GM12891 (cell line): ENCODE measurements at places on chromosomes 4 and X.

DNA sequence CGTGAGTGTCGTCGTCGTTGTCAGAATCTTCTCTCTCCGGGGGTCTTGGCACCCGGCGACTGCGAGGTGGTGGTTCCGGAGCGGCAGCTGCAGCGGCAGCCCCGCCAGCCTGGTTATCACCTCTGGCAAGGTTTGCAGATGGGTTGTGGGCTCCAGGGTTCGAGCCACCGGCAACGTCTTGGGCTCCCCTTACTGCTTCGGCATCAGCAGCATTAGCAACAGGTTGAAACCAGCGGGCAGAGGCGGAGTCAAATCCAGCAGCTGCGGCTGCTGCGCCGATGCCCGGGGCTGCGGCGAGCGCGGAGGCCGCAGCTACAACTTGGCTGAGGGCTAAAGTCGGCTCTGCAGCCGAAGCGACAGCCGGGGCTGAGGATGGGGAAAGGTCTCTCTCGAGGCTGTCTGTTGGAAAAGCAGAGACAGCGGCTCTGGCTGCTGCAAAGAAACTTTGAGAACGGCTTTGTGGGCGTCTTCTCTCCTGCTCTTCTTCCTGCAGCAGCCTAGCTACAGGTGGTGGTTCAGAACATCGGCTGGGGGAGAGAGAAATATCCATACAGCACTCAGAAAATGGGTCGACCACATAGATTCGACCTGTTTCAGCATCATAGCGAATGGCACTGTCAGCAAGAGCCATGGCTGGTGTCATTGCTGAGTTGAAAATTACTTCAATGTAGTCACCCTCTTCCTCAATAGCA, 3.6 kb downstream of the IRS4 start:
- DNase-seq: no peak

- DNase-seq: no peak
These were observed 25.5 kb upstream of the NXT2 start for GRCh38 chrX:109511113-109511512.

GRCh38 chrX:12965131-12965940, 9.6 kb upstream of the TMSB4X start:
- DNase-seq: no peak

GRCh38 chr4:40931238-40931637, 181.5 kb downstream of the NSUN7 start:
- DNase-seq: no peak

DNA sequence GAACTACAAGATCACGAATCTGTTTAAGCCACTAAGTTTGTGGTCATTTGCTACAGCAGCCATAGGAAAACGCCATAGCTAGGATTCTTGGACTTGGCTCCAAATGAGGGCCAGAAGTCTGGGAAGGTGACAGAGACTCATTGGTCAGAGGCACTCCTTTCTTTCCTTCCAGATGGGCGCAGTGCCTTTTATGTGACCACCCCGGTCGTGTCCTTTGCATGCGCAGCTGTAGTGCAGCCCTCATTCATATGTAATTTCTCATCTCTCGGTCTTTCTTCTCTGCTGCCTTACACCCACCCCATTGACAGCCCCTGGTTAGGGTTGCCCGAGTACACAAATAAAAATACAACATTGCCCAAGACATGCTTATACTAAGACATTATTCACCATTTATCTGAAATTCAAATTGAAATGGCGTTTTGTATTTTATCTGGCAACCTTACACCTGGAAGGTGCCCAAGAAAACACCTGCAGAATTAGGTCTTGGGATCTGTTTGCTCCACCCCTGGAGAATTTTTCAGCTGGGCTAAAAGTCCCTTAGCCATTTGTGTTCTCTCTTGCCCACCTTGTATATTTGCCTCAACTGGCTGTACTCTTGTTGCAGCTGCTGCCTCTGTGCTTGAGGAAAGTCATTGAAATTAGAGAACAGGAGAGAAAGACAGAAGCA, 21.9 kb downstream of the CCKAR start:
- DNase-seq: no peak

DNA sequence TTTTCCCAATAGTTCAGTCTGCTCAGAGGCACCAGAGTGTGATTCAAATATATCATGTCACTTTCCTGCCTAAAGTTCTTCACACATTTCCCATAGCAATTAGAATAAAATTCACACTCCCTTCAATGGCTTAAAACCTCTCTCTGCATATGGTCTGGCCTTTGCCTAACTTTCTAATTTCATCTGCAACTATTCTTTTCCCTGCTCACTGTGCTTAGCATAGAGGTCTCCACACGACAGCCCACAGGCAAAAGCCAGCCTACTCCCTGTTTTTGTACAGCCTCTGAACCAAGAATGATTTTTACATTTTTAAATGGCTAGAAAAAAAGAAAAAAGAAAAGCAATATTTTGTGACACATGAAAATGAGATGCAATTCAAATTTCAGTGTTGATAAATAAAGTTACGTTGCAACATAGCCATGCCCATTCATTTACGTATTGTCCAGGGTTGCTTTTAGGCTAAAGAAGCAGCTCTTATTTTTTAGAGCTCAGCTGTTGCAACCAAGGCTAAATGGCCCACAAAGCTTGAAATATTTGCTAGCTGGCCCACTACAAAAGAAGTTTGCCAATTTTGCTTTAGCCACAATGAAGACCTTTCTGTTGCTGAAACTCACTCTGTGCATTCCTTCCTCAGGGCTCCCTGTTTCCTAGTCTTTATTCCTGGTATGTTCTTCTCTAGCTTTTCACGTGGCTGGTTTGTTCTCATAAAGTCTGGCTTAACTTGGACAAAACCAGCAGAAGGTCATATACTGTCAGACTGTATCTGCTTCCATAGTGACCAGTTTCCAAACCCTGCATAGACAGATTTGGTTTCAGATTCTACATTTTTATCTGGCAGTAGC, 26.6 kb upstream of the IRF2 start:
- DNase-seq: no peak

DNA sequence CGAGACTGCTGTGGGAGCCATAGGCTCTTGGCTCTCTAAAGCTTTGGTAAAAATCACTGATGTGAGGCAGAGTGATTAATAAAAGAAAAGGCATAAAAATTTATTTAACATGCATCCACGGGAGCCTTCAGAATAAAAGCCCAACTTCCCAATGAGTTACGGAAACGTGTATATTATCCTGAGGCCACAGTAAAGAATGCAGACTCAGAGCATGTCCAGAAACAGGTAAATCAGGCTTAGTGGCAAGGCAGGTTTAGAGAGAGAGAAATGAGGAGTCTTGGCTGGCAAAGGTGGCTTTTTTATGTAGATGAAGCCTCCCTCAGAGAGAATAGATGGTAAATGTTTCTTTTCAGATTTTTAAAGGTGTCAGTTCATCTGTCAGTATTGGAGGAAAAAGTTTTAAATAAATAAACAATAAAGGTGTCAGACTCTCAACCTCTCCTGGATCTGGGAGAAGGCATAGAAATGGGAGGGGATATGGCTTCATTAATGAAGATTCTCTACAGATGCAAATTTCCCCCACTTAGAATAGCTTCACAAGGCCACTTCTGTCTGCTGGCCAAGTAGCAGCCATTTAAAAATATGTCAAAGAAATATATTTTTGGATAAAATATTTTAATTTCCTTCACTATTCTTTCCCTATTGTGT, 24.0 kb downstream of the C4orf51 start:
- no peak for DNase-seq

GRCh38 chr4:182955411-182955810, 38.2 kb upstream of the DCTD start:
- no peak for DNase-seq

DNA sequence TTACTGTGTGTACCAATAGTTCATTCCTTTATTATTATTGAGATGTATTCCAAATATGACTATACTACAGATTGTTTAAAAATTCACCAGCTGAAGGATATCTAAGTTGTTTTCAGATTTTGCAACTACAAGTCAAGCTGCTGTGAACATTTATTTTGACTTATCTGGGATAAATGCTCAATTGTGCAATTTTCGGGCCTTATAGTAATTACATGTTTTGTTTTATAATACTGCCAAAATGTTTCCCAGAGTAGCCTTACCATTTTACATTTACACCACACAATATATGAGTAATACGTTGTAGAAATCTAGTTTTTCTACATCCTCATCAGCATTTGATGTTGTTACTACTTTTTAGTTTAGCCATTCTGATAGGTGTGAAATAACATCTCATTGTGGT, 179.6 kb downstream of the ANTXR2 start:
- DNase-seq: no peak

DNA sequence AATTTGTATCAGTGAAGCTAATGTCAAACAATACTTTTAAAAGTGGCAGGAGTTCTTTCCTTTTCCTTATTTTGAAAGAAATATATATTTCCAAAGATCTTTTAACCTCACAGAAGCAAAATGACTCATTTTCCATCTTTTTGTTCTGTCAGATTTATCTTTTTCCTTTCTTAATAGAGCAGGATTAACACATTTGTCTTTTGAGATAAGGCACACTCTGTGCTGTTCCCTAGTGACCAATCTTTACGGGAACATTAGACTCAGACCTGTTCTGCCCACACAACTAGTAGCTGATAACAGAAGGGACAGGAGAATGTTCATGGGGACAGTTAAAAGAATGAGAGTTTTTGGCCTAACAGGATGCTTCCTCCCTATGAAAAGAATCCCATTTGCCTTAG, 381.2 kb downstream of the STPG2 start:
- no peak for DNase-seq

GRCh38 chr4:94537921-94538628, 86.3 kb downstream of the PDLIM5 start:
- DNase-seq: no peak

DNA sequence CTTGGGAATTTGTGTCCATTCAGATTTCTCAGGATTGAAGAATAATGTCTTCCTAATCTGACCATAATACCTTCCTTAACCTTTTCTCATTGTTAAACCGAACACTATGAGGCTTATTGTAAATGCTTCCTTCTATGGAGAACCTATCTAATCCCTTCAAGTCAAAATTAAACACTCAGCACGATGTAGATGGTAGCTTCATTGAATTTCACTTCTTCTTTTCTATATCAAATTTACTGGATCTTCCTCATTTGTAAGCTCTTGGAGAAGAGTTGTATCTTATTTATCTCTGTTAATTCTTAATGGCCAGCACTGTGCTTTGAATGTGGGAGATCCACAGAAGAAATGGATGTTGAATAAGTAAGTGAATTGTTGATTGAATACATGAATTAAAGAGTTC, 109.0 kb upstream of the RAPGEF2 start:
- DNase-seq: no peak

GRCh38 chr4:73499996-73500765, 18.6 kb downstream of the AFM start:
- DNase-seq: no peak

GRCh38 chr4:1759170-1759817, 33.8 kb upstream of the FGFR3 start:
- no peak for DNase-seq

DNA sequence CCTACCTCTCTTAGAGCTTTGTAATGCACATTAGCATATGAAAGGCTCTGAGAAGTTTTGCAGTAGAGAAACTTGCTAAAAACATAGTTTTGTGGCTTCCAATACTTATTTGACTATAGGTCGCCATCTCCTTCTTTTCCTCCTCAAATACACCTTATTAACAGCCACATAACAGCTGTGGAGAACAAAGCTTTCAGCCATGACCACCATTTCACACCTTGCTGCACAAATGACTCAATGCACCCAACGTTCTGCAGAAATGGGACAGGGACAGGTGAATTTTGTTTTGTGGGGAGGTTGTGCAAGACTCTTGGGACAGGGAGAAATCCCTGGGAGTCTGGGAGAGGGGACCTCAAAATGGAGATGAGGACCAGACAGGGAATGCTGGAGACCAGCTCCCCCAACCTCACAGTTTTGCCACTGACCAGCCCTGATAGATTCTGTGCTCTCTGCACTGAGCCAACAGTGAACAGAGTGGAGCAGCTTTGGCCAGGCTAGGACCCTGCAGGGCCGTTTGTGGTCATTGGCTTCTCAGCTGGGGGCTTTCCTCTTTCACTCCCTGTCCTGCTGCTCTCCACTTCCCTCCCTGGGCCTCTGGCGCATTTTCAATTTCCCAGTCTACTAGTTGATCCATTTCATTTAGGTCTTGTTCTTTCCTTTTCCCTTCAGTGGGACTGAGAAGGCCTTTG, 16.6 kb downstream of the FRMPD3 start:
- DNase-seq: no peak

DNA sequence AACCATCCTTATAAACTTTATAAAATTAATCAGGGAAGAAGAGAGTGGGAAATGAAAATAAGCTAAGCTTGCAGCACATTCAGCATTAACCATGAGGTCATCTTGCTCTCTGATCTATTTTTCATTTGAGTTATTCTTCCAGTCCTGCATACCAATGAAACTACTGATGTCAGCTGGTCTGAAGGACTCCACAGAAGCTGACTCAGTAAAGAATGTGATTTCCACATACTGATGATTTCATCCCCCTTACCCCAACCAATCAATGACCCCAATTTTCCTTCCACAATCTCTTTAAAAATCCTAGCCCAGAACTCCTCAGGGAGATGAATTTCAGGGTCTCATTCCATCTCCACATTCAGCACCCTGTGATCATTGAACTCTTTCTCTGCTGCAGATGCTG, 18.8 kb upstream of the DSPP start:
- DNase-seq: no peak

DNA sequence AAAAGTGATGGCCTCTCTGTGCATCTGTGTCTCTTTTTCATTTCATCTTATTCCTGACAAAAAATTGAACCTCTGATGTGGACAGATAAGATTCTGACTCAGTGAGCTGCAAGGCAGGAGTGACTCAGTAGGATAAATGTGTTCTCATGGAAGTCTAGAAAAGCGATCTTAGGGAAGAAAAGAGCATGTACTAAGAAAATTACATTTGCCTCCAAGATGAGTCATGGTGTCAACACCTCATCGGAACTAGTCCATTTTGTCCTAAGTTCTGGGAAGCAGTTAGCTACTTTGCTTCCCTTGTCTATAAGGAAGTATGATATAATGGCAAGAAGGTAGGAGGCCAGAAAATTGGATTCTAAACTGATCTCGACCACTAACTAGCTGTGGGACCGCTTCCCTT, 83.5 kb upstream of the AFF2 start:
- no peak for DNase-seq

DNA sequence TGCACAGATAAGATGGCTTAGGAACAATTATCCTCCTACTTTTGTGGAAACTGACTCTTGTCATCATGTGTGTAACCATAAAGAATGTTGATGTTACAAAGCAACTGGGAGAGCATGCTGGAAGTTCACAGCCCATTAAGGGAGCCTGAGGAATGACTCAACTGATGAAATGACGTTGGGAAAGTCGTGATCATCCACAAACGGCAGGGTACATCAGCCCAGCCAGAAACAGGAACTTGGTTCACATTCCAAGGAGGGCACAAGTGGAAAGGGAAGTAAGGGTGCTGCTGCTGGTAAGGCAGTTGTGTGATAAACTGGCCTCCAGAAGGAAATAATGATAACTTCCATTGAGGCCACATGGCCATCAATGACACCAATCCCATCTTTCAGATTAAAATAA, 6.7 kb downstream of the TEC start:
- DNase-seq: no peak
